ENCODE measurements at places on chromosomes 1 and 21.

DNA sequence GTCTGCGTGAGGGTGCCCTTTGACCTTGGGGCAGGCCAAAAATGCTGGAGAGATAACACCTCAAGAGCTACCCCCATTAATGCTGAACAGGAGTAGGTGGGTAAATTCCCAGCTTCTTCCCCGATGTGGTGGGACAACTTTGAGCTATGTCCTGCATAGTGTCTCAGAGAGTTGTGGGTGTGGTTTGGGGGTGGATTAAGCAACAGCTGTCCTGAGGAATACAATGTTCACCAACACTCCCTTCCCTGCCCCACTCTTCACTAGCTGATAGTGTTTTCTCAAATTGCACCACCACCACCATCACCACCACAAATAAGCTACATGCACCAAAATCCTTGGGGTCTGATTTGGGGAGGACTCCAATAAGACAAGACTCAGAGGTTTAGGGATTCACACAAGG lies 258.4 kb downstream of the HLX start:
- no peaks in the 10 kb centered on the region for H3K4me1 ChIP-seq
- H3K27ac ChIP-seq: no peak overlapping the region
- H3K4me3 ChIP-seq: no peak overlapping the region
- H3K36me3 ChIP-seq: no peaks in the 10 kb centered on the region

DNA sequence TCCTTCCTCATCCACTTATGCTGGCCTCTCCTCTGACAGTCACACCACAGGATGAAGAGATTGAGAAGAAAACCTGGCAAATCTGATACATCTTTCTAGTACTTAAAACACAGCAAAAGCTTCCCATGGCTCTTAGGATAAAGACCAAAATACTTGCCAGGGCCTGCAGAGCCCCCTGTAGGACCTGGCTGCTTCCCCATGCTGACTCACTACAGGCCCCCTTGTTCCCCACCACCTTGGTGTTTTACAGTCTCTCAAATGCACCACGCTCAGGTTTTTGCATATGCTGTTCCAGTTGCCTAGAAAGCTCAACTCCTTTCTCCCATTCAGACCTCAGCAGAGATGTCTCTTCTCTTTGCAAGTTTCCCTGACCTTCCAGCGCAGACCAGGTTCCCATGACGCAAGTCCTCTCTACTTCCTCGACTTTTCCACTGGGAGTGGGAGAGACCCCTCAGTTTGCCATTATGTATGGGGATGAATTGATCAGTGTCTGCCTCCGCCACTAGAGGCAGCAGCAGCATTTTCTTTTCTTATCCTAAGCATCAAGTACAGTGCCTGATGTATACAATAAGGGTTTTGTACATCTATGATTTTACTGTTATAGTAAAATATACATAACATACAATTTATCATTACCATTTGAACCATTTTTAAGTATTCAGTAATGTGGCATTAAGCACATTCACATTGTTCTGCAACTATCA lies 113.8 kb upstream of the C8B start:
- H3K27ac ChIP-seq: no peak overlapping the region
- DNase-seq: no peak
- no peak overlapping the region for H3K4me3 ChIP-seq
- no peaks in the 10 kb centered on the region for H3K36me3 ChIP-seq
- no peaks in the 10 kb centered on the region for H3K27me3 ChIP-seq
- H3K4me1 ChIP-seq: no peaks in the 10 kb centered on the region

GRCh38 chr1:89980605-89981004 lies 14.3 kb upstream of the ZNF326 start:
- H3K4me1 ChIP-seq: no peaks in the 10 kb centered on the region
- no peaks in the 10 kb centered on the region for H3K36me3 ChIP-seq
- no peak for DNase-seq
- no peak overlapping the region for H3K4me3 ChIP-seq

DNA sequence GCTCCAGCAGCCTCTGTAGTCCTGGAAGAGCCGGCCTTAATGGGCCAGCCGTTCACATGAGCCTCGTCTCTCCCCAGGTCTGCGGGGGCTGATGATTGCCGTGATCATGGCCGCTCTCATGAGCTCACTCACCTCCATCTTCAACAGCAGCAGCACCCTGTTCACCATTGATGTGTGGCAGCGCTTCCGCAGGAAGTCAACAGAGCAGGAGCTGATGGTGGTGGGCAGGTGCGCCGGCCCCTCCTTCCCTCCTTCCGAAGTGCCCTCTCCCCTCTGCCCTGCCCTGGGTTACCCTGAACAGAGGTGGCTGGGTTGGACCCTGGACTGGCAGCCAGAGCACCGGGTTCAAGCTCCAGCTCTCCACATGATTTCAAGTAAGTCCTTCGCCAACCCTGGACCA lies 13.1 kb downstream of the SLC5A9 start:
- no peak overlapping the region for H3K27ac ChIP-seq
- no peaks in the 10 kb centered on the region for H3K4me1 ChIP-seq
- no peaks in the 10 kb centered on the region for H3K27me3 ChIP-seq
- no peak overlapping the region for H3K4me3 ChIP-seq
- H3K36me3 ChIP-seq: no peaks in the 10 kb centered on the region

DNA sequence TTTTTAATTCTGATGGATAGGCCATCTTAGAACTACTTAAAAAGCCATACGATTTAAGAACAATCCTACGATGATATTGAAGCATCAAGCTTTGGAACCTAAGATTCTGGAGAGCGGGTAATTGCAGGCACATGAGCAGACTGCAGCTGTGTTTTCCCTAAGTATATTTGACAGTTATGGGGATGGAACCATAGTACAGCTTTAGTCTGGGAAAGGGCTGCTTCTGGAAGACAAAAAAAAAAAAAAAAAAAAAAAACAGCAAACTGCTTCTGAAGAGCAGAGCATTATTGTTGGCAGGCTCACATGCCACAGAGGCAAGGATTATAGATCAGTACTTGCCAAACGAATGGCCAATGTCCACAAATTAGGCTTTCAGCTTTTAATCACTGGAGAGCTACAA lies 1618.7 kb downstream of the AMY1C start:
- H3K27me3 ChIP-seq: no peaks in the 10 kb centered on the region
- no peak overlapping the region for H3K4me3 ChIP-seq
- no peaks in the 10 kb centered on the region for H3K36me3 ChIP-seq
- H3K27ac ChIP-seq: no peak overlapping the region
- no peaks in the 10 kb centered on the region for H3K4me1 ChIP-seq
